T-helper 1 cell (primary cell): ENCODE measurements at places on chromosomes 4 and X.

- DNase-seq: no peak
Observed at GRCh38 chr4:177400030-177400429, 42.2 kb downstream of the AGA start.

DNA sequence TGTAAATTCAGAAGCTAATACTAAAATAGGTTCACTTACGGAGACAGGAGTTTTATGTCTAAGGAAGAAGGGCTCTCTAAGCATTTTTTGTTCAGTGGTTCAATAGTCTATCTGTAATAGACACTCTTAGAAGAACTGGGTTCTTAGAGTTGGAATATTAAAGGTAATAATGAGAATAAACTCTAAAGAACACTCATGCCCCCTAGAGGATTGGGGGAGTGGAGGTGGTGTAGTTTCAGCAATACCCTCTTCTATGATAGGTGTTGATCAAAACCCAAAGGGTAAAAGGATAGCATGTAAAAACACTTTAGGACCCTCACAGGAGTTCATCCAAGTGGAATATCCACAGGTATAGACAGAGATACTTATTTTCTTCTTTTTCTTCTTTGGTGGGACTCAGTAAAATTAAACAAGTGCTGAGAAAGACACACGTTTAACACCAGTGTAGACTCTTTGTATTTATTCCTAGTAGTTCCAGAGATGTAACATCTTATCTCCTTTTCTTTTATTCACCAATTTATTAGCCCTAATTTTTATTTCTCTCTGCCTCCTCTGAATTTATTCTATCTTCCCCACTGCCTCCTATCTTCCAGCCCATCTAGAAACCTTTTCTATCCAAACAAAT is 25.7 kb upstream of the MND1 start:
- DNase-seq: no peak

- DNase-seq: no peak
Observed at GRCh38 chr4:3709061-3709845, 56.9 kb upstream of the ADRA2C start.

- no peak for DNase-seq
Observed at GRCh38 chr4:121648516-121648915, 48.3 kb downstream of the ANXA5 start.

DNA sequence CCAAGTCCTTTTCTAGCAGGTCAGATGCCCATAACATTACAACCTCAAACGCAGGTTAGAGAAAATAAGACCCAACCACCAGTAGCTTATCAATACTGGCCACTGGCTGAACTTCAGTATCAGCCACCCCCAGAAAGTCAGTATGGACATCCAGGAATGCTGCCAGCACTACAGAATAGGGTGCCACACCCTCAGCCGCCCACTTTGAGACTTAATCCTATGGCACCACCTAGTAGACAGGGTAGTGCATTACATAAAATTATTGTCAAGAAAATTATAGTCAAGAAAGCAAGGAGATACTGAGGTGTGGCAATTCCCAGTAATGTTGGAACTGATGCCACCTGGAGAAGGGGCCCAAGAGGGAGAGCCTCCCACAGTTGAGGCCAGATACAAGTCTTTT is 19.9 kb upstream of the TRIM61 start:
- no peak for DNase-seq

DNA sequence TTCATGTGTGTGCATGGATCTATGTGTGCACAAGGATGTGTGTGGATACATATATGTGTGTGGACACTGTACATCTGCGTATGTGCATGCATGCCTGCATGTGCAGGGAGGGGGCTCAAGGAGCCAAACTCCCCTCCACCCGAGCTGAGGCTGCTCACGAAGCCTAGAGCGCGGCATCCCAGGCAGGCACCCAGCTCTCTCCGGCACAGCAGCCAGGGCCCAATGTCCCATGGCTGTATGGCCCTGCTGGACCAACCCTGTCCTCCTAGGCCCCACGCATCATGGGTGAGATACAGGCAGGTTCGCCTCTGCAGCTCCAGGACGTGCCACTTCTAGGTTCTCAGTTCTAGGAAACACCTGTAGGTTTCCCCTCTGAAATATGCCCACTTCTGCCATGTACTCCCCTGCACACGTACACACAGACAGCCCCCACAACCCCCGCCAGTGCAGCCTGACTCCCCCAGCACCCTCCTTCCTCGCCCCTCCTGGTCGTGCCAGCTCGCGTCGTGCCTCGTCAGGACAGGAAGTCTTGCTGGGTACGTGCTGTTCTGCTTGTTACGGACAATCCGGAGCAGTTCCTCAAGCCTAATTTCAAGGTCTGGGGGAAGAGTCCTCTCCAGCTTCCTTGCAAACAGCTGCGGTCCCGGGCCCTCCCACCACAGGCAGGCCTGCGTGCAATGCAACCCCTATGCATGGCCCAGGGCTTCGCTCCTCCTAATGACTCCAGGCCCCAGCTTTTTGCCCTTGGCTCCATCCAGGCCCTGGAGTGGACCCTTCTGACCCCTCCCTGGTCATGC is 3.2 kb upstream of the ADRA2C start:
- no peak for DNase-seq

GRCh38 chr4:101259876-101260275 is 87.5 kb downstream of the PPP3CA start:
- no peak for DNase-seq
